ENCODE measurements at places on chromosomes 7 and 10.

GRCh38 chr7:120843109-120843508, 14.8 kb downstream of the TSPAN12 start:
- DNase-seq = no peak

DNA sequence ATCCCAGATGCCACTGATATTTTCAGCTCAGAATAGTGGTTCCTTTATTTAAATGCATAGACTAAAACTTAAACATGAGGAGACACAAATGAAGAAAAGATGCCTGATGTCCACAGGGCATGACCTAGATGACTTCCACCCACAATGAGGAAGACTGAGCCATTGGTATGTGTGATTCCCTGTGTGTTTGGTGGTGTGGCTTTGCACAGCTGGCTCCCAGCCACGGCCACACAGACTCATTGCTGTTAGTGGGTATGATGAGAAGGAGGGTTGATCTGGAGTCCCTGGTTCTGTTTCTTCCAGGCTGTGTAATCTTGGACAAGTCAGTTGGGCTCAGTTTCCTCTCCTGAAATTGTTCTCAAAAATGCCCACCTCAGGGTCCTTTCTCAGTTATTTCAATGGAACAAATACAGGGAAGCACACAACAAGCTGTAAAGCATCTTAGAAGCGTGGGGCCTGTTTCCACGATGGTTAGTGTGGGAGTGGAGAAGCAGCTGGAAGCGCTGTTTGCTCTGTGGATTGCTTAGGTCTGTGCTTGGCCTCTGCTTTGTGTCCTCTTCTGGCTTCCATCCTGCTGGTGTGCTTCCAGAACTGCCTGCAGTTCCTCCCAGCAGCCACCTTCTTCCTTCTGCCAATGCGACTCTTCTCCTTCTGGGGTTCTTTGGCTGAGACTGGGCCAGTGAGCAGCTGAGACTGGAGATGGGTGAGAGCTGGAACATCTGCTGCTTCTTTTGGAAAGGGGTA, 303.7 kb downstream of the BMPER start:
- no peak for DNase-seq

DNA sequence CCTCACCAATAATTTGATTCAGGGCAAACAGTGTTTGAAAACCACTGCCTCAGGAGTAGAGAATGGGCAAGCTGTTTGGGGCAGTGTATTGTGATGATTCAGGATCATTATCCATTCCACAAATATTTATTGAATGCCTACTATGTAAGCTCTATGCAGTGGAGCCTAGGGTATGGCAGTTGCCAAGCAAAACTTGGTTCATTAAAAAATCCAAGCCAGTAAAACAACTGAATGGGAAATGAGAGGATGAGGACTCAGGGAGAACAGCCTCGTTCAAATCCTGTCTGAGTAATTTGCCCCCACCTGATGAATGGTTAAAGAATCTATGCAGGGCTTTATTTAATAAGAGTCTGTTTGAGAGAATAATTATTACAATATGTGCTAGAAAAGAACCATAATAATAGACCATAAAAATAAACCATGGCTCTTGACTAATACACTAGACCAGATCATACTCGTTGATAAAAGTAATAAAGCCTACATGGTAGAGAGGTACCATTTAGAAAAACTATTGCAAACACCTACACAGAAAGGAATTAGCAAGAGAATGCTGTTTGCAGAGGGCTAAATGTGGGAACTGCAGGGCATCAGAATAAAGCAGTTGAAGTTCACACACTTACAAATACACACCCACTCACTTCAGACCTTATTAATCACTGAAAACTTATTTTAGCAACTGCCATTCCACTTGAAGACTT, 71.7 kb downstream of the CREB5 start:
- peak; percentile 60 for DNase-seq

DNA sequence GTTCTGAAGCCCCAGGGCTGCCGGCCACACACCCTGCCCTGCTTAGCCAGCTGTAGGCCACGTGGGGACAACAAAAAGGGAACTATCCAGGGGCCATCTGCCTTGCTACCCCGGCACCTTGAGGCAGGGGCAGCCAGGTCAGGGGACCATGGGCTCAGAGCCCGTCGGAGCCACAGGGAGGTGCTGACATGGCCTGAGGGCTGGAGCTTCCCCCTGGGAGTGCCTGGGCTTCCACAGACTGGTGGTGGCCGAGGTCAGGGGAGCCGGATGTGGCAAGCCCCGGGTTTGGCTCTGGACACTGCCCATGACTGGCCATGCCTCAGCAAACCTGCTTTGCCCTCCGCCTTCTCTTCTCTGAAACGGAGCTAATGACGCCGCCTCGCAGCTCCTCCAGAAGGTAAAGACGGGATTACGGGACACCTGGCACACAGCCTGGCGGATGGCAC, 178.5 kb downstream of the EBF3 start:
- no peak for DNase-seq

GRCh38 chr10:77692782-77693181, 55.2 kb upstream of the KCNMA1 start:
- DNase-seq = no peak

GRCh38 chr10:104260775-104261115, 6.1 kb downstream of the GSTO1 start:
- no peak for DNase-seq

DNA sequence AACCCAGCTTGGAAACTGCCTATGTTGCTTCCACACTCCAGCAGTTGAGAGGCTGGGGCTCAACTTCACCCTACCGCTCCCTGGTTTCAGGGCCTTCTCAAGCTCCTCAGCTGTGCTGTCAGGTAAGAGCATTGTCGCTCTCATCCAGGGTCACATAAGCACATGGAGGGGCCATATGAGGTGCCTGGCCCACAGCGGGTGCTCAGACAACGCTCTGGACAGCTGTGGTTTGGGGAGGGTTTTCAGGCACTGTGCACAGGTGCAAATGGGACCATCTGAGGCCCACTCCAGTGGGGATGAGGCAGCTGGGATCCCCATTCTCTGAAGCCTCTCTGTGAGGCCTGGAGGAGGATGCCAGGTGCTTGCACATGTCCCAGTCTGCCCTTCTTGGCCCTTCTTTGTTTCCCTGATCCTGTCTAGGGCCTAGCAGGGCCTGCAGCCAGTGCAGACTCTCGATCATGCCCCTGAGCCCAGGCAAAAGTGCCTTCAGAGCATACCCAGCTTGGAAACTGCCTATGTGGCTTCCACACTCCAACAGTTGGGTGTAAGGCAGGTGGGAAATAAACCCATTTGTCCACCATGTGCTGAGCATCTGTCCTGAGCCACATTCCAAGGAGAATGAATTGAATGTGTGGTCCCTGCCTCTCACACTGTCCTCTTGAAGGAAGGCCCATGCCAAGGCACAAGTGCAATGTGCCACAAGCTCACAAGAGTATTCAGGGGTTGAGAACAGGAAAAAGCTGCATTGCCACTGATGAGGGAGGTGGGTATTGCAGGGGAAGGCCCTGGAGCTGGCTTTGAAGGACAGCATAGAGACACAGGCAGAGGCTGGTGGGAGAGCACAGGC, 40.3 kb downstream of the VSTM4 start:
- no peak for DNase-seq

GRCh38 chr7:142375710-142376313, 118.0 kb upstream of the PRSS58 start:
- DNase-seq = peak; percentile 50

DNA sequence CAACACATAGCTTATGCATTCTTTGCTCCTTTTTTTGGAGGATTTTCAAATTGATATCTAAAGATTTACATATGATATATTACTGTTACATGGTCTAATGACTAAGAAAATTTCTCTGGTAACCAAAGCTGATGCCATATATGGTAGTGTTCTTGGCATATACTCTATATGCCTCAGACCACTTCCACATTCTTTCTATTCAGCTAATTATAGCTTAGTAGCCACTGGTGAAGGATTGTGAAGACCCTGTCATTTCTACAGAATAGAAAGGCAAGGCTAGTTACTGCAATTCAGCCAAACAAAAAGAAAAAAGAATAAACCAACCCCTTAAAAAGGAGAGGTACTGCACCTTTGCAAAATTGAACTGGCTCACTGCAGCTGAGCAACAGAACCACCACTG, 3.7 kb downstream of the PURB start:
- no peak for DNase-seq

DNA sequence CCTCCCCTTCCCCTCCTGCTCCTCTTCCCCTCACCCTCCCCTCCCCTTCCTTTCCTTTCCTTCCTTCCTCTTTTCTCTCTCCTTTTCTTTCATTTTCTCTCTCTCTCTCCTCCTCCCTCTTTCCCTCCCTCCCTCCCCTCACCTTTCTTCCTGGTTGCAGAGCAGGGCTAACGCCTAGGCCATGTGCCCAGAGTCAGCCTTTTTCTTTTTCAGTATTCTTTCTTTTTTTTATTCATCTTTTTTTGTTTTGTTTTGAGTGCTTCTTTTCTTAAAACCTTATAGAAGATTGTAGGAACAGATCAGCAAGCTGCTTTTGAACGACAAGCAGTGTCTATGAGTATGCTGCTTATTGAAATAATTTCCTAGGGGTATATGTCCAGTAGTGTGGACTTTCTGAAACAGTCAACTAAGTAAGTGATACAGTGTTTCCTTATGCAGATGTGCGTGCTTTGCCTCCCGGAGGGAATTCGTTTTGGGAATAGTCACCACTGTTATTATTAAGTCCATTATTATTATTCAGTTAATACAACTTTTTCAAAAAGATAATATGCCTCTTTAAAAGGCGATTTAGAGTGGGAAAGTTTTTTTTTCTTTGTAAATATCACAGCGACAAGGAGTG, 219.2 kb downstream of the CAMK1D start:
- no peak for DNase-seq

DNA sequence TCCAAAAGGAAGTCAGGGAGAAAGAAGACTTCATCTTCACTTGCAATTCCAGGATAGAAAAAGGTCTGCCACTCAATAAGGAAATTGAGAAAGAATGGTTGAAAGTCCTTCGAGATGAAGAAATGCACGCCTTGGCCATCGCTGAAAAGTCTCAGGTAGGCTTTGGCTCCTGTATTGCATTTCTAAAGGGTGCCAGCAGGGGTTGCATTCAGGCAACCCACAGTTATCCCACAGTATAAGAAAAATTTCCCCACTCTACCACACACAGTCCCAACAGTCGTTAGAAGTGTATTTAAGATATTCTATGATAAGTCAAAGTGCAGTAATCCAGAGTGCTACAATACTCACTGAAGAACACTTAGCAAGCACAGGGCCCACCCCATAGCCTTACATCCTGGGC, 93.4 kb upstream of the FGL2 start:
- no peak for DNase-seq

DNA sequence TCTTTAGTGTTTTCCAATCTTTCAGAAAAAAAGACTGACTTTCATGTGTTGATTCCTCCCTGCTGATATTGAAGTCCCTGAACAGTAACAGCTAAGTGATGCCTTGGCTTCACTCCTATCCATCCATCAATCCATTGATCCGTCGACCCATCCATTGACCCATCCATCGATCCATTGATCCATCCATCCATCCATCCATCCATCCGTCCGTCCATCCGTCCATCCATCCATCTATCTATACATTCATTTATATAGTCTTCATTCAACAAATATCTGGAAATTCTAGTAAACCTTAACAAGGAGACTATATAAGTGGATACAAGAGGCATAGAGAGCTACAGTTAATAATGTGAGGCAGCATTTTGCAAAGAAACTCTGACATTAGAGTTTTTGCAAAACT, 21.6 kb upstream of the LAMB1 start:
- no peak for DNase-seq

GRCh38 chr7:12719141-12719919, 31.9 kb downstream of the ARL4A start:
- DNase-seq = peak; percentile 85

GRCh38 chr7:66807736-66808135, 67.2 kb downstream of the RABGEF1 start:
- DNase-seq = no peak

DNA sequence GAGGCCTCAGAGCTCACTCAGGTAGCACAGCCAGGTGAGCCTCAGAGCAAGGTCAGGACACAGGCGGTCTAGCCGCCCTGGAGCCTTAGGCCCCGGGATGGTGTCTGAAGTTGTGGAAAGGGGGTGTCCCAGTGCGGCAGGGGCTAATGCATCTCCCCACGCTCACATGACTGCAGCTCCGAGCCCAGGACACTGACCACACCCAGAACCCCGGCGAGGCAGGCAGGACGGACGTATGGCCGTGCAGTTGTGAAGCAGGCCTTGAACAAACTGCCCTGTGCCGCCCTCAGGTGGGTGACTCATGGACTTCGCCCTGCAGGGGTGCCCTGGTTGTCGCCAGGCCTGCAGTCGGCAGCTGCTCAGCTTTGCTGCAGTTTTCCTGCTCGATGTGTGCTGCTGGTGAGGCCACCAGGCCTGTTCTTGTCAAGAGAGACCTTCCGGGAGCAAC, 5.0 kb upstream of the PRKAR1B start:
- no peak for DNase-seq

DNA sequence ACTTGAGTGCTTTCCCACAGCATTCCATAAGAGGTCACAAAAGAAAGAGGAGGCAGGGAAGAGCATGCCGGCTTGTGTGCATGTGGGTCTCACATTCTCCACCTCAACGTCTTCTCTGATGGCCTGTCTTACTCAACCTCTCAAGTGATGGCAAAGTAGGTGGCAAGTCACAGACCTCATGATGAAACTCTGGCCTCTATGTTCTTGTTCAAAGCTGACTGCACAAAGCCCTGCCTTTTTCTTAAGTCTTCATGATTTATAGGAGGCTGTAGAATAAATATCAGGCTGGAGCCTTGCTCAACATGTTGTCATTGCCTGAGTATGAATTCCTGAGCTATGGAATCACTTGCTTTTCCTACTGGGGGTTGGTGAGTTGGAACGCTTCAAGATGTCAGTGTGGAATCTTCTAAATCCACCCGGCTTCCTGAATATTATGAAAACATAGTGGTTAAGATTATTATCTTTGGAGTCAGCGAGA, 213.6 kb upstream of the INHBA start:
- DNase-seq = peak; percentile 94
